IMR-90 (cell line): ENCODE measurements at places on chromosomes 1 and 21. TPM values are rescaled to one million over a fixed set of nuclear protein-coding genes. Genes with fewer than 3 reads are reported as not detected.

WLS gene
- 139 and 157 TPM in 2 replicates for total RNA-seq

DNA sequence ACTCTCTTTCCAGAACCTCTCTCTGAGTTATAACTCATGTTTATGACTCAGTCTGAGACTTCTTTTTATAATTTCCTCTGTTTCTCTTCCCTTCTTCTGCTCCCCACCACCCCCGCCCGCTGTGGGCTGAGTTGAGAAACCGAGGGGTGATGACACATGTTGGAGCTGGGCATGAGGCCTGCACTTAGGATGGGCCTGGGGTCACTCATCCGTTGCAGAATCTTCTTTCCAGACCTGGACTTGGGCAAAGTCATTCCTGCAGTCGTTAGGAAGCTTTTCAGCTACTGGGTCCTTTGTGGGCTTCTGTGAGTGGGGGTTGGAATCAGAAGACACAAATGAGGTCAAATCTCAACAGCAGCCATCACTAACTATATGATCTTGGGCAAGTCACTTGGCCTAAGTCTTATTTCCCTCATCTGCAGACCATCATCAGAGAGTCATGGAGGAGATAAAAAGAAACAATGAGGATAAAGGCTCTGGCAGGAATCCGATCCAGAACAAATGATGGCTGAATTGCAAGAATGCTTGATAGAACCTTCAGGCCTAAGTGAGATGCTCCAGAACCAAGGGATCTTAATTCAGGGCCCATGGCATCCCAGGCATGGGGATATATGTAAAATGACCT lies 53.4 kb downstream of the RPS6KA1 start:
- peak; percentile 76 for DNase-seq

RUNX3 gene
- not detected in 2 replicates for total RNA-seq

PLA2G5 gene
- not detected in 2 replicates for total RNA-seq

DNA sequence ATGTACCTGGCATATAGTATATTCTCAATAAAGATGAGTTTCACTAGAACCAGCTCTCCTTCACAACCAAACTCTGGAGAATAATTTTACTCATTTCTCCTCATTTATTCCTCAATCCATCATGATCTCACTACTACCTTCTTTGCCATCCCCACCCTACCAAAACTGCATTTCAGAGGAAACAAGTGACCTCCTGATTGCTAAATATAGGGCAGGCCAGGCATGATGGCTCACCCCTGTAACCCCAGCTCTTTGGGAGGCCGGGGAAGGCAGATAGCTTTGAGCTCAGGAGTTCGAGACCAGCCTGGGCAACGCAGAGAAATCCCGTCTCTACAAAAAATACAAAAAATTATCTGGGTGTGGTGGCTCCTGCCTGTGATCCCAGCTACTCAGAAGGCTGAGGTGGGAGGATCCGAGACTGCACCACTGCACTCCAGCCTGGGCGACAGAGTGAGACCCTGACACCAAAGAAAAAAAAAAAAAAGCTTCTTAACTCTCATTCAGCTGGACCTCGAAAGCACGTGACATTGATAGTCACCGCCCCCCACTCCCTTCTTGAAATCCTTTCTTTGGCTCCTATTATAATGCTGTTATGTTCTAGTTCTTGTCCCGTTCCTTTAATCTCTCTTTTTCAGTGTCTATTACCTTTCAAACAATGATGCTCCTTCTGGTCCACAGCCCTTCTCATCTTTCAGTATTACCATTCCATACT lies 2.1 kb downstream of the TESK2 start:
- DNase-seq, result no peak

DNA sequence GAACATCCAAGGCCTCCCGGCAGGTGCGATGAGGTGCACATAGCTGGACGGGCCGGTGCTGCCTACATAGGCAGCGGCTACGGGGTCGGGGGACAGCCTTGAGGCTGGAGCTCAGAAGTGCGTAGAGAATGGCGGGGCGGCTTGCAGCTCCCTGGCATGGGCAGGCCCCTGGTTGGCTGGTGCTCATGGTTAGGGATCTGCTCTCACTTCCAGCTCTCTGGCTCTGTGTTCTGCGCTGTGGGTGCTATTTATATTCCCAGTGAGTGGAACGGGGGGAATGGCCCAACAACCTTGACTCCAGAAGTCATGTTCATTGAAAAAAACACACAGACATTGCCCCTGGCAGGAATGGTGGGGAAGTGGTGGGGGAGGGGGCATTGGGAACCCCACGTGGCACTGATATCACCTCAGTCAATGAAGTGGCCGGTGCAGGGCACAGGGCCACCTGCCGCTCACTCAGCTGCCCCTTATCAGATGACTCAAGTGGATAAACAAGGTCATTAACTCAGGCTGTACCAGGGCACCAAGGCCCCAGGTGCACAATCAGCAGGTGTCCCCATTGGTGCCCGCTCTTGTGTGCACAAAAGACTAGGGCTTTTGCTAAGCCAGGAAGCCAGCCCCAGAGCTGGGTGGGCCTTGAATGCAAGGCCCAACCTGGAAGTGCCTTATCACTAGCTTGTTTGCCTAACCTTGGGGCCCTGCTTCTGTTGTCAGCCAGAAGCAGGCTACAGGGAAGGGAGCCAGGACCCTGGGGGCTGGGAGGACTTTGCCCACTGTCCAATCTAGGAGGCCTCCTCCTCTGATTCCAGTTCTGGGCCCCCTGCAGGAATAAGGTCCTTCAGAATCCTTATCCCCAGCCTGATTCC lies at the start of gene NR0B2:
Gene NR0B2, minus strand, starts transcription at position 222 of the 866 bp plus-strand sequence. Its CDS starts 35 bp downstream, at position 187.
- DNase-seq, result no peak

GRCh38 chr1:226404063-226404903 lies 3.6 kb downstream of the PARP1 start:
- peak; percentile 68 for DNase-seq

DNA sequence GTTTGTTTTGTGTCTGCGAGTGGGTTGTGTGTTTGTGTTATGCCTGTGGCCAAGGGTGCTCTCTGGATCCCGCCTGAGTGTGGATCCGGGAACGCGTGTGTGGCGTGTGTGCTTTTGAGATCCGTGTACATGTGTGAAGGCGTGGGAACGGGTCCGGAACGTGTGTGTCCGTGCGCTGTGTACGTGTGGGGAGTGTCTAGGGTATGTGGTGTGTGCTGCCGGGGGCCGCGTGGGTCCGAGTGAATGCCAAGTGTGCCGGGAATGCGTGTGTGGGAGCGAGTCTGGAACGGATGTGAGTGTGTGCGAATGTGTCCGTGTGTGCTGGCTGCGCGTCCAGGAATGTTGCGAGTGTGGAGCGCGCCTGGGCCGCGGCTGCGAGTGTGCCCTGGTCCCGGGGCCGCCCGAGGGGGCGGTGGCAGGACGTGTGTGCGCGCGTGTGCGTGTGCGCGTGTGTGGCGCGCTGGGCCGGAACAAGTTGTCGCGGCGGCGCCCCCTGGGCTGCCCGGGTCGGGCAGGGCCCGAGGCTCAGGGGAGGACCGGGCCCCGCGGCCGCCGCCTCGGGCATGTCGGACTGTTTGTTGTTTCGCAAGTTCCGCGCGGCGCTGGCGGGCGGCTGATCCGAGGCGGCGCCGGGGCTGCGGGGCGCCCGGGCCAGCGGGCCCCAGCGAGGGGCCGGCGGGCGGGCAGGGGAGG lies 953 bp downstream of the PTPRU start:
- DNase-seq, result peak; percentile 45

DNA sequence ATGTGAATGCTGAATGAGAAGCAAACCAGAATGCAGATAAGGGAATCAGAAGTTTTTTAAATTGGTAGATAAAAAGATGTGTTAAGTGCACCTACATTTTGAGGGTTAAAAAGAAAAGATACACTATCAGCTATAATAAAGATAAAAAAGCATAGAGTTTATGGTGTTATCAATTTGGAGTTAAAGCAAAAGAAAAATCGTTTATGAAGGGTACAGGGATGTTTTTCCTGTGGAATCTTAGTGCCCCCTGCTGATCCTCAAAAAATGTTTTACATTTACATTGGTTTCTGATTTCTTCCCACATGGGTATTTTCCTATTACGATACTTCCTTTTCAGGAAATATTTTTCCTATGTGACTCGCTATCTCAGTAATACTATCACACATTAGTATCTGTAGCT lies 293.5 kb downstream of the MRPL39 start:
- peak; percentile 67 for DNase-seq

- no peak for DNase-seq
These were observed 58.0 kb downstream of the VPS13D start for GRCh38 chr1:12287869-12288268.

DNA sequence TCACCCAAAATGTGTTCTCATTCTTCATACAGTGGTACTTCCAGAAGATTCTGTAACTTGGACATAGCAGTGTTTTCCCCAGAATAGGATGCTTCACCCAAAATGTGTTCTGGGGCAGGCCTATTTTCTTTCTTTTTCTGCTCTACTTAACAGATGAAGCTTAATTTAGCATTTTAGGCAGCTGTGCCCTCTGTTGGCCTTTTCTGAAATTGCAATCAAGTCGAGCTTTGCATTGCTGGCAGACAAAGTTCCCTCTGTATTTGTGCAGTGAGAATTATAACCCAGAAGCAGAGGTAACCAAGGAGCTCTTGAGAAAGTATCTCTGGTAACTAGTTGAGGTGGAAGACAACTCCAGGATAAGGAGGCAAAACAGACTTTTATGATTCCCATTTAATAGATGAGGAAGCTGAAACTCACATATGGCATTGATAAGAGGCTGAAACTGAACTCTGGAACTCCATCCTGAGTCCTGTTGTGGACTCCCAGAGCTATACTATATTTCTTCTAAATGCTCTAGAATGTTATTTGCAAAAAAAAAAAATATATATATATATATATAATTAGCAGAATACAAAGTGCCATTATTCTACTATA lies 50.3 kb upstream of the L1TD1 start:
- peak; percentile 52 for DNase-seq

DNA sequence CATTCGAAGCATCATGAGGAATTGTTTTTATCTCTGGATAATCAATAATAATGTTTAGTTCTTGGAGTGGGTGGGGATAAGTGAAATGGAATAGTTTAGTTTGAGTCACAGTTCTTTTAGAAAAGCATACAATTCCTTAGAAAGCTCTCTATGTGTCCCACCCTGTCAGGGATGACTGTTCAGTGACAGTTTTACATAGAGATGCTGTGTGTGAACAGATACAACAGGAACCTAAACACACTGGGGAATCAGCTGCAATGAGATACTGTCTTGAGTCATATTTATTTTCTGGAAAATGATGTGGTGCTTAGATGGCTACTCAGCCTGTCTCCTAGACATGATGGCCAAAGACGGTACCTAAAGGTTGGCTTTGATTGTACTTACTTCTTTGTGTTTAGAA lies 25.7 kb upstream of the CCDC190 start:
- DNase-seq, result peak; percentile 48

DYRK1A gene
- total RNA-seq, result 41.9 and 50.5 TPM in 2 replicates

GRCh38 chr1:113109908-113110554 lies 37.0 kb downstream of the LRIG2 start:
- peak; percentile 98 for DNase-seq

DNA sequence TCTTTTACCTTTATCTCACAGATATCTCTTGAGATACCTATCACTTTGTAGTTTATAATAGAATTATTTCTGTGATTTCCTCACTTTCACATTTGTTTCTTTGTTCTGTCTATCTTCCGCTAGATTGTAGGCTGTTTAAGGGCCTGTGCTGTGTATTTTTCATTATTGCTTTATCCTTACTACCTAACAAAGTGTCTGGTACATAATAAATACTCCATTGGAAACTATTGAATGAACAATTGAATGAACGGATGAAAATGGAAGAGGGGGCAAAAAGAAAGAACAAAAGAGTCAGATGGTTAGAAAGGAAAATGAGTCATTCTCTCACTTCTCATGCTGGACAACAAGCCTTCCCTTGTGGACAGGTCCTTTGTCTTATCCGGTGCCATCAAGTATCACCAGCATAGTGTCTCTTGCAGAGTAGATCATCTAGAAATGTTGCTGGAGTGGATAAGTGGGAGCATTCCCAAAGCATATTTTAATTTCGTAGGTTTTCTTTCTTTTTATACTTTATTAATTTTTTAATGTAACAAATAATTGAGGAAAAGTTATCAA lies 159.8 kb downstream of the NEK7 start:
- no peak for DNase-seq

OR2G6 gene
- not detected in 2 replicates for total RNA-seq

DNA sequence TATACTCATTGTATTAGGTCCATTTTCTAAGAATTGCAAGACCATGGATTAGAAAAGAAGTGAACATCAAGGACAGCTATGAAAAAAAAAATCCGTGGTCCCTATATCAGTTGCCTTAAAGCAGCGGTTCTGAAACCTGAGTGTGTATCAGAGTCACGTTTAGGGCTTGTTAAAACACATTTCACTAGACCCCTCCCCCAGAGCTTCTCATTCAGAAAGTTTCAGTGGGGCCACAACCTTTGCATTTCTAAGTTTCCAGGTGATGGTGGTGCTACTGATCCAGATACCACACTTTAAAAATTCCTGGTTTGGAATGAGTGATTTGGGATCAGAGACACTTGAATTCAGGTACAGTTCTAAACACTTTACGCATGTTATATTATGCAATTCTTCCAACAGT lies 96.1 kb upstream of the PRMT6 start:
- DNase-seq, result no peak

GRCh38 chr1:32600034-32600433 lies 50.3 kb downstream of the ZBTB8OS start:
- peak; percentile 2 for DNase-seq

SPRR3 gene
- not detected in 2 replicates for total RNA-seq

ERRFI1 gene
- 101 and 106 TPM in 2 replicates for total RNA-seq

DNA sequence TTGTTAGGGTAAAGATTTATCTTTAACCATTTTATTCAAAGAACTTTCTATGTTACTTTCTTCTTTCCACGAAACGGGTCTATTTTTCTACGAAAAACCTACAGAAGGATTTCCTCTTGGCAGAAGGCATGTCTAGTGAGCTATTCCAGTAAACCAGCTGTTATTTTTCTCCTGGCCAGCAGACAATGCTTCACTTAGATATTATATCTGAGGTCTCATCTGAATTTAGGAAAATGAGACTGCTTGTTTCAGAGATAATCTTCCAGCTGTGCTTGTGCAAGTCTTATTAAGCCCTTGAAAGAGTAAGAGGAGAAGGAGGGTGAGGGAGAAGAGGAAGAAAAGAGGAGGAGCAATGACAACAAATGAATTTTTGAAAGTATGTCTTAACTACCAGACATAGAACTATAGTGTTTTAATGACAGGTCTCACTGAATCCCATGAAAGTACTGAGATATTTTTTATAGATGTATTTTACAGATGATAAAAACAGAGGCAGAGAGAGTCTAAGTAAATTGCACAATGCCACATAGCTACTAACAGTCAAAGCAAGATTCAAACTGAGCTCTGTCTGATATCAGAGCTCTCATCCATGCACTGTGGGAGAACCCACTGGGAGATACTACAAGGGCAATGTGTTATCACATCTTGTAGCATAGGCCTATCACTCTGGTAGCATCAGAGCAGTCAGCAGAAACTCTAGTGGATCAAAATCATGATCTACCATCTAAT lies 54.6 kb upstream of the SAMSN1 start:
- DNase-seq, result no peak

GRCh38 chr1:163410073-163410999 lies 88.6 kb downstream of the NUF2 start:
- DNase-seq, result peak; percentile 56
